Stomach (tissue), 19 donors: ENCODE measurements at places on chromosomes 13 and 19. TPM values are rescaled to one million over a fixed set of nuclear protein-coding genes. Genes with fewer than 3 reads are reported as not detected.

DNA sequence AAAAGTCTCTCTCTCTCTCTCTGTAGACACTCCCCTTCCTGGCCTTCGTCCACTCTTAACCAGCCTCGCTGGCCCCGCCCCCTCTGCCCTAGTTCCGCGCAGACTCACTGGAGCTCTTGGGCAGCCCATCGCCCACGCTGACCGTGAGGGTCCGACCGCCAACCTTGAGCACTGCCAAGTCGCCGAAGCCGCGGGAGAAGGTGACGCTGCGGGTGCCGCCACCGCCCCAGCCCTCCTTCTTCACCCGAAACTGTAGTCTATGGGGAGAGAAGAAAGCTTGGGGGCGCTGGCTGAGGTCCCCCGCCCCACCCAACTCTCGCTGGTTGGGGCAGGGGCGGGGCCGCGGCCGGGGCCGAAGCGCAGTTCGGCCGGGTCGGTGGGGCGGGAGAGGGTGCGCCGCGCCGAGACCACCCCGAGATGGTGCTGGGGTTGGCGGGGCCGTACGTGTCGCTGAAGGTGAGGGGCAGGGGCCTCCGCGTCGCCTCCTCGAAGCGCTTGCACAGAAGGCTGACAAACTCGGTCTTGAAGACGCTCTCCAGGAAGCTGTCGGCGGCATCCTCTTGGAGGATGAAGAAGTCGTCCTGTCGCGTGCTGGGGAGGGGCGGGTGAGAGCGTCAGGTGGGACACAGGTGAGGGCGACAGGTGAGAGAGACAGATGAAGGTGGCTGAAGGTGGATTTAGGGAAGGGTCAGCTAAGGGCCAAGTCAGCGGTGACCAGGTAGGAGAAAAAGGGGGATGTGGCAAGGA, 12.6 kb upstream of the ZNF414 start:
- peak; percentile 93 for DNase-seq

GRCh38 chr19:48582168-48582567, 24.4 kb upstream of the SPACA4 start:
- peak; percentile 54 for DNase-seq

The TJP3 gene
- 95.1 TPM for total RNA-seq

The LHB gene
- total RNA-seq = not detected

DNA sequence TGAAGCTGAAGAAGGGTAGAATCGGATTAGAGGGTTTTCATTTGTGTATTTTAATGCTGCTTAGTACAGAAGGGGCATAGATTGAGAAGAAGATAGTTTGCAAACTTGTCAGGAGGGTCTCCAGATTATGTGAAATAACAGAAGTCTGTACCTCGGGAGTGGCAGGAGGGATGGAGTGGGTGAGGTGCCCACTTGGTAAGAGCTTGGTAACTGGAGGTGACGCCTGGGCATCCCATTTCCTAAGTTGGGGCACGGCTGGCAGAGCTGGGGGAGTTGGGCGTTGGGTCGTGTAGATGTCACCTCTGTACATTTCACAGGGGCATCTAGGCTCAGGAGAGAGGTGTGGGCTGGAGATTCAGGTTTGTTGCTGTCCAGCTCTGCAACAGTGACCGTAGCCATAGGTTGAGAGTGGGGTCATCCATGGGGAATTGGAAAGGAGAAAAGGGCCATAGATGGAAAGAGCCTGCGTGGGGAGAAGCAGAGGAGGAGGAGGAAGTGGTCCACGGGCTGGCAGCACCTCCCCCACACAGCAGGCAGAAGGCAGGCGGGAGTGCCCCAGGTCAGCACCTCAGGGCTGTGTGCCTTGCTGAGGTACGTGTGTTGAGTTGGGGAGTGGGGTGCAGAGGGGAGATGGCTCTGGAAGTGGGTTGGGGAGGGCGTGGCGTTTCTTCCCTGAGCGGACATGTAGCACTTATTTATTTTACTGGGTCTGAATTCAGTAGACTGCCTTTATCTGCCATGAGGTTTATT, 31.2 kb downstream of the MPHOSPH8 start:
- no peak for DNase-seq

DNA sequence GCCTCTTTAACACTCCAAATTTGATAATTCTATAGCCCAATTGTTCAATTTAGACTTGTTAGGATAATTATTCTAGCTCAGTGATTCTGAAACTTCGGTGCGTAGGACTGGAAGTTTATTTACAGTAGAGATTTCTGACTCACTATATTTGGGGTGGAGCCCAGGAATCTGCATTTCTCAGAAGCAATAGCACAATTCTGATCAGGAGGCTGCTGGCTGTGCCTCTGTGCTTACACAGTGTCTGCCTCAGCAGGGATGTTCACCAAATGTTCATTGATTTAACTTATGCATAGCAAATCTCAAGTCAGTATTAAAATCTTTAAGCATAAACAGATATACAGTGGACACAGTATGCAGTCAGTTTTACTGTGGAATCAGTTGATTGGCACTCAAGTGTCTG, 45.8 kb downstream of the ATP8A2 start:
- DNase-seq = no peak

The ZNF583 gene
- total RNA-seq = 0.45 TPM

The C1QTNF9 gene
- total RNA-seq = 2.3 TPM

DNA sequence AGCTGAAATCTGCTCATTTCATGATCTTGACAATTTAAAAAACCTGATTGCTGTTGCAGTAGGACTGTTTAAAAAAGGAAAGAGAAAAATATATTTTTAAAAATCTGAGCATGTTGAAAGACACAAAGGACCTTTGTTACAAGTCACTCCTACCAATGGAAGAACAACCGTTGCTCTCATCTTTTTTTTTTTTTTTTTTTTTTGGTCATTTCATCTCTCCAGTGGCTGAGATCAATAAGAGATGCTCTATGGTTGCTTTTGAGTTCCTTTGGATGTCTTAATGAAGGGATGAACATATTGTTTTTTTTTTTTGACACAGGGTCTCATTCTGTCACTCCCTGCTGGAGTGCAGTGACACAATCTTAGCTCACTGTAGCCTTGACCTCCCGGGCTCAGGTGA, 29.2 kb downstream of the LRCH1 start:
- no peak for DNase-seq

The SIGLEC8 gene
- total RNA-seq = 2.3 TPM

The KCNJ14 gene
- not detected for total RNA-seq

DNA sequence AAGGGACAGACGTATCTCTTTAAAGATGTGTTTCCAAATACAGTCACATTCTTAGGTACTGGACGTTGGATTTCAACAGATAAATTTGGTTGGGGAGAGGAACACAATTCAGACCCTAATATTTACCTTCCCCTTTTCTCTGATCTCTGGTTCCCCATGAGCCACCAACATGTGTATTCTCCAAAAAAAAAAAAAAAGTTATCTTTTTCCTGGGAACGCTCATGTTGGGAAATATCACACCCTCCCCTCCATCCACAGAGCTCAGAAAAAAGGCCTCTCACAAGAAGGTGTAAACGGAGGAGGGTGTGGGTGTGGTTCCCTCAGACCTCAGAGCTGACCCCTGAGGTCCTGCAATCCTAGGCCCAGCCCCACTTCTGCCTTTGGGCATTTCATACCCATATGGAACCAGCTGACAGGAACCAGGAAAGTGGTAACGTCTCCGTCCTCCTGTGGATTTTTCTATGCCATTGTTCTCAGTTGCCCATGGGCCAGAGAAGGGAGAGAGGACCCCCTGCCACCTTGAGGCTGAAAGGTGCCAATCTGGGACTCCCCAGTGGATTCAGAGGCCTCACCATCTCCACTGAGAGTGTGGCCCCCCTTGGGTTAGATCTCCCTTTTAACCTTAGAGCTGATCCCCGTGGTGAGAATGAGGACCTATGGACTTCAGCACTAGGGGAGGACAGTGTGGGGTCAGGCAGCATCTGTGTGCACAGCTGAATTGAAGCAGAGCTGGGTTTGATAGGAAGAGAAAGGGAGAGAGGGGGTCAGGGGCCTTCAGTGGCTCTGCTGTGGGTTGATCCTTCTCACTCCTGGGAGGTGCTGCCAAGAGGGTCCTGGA, 8.4 kb upstream of the SIGLEC12 start:
- no peak for DNase-seq

GRCh38 chr13:31521435-31521834, 217.9 kb upstream of the RXFP2 start:
- DNase-seq = no peak

- DNase-seq = peak; percentile 83
These were observed 1.4 kb downstream of the KCTD15 start for GRCh38 chr19:33797802-33798671.

The ADPRHL1 gene
- 2.9 TPM for total RNA-seq

DNA sequence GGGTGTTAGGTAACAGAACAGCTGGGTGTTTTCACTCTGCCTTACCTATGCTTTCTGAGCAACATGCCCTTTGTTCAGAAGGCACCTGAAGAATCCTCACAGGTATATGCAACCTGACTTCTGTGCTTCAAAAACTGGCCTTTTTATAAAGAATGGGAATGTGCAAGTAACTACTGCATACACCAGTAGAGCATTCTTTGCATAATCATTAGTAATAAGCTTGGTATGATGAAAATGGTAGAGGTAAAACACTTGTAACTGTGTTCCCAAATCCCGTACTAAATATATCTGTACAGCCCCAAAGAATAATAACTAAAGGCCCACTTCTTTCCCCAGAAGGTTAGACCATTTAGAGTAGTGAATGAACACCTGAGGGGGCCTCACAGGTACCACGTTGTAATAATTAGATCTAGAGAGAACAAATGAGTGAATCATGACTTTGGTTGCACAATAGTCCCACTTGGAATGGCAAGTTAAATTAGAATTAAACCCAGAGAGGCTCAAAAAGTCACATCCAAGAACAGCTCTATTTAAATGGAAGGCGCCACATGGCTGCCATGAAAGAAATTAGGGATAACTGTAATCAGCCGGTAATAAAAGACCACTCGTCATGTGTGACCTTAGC, 413.9 kb downstream of the KLF12 start:
- DNase-seq = no peak

GRCh38 chr19:10975374-10976130, 14.7 kb downstream of the SMARCA4 start:
- DNase-seq = peak; percentile 87

The BRCA2 gene
- 0.58 TPM for total RNA-seq

The TMEM86B gene
- 0.29 TPM for total RNA-seq

DNA sequence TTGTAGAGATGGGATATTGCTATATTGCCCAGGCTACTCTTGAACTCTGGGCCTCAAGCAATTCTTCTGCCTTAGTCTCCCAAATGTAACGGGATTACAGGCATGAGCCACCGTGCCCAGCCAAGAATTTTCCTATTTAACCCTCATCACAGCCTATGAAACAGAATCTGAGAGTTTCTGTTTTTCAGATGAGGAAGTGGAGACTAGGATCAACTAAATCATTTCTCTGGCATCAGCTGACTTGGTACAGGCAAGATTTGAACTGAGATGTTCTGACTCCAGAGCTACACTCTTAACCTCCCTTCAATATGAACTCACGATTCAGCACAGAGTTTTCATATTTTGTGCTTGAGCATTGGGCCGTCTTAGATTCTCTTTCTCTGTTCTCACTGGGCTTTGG, 8.1 kb downstream of the ZNF460 start:
- no peak for DNase-seq

The ZNF221 gene
- 12.1 TPM for total RNA-seq

- DNase-seq = no peak
These were observed 417.1 kb downstream of the ITGBL1 start for GRCh38 chr13:101869553-101869952.

The ZNF606 gene
- total RNA-seq = 18.0 TPM

The GET3 gene
- total RNA-seq = 27.2 TPM

The BLVRB gene
- total RNA-seq = 561 TPM

The LSR gene
- total RNA-seq = 20.4 TPM

DNA sequence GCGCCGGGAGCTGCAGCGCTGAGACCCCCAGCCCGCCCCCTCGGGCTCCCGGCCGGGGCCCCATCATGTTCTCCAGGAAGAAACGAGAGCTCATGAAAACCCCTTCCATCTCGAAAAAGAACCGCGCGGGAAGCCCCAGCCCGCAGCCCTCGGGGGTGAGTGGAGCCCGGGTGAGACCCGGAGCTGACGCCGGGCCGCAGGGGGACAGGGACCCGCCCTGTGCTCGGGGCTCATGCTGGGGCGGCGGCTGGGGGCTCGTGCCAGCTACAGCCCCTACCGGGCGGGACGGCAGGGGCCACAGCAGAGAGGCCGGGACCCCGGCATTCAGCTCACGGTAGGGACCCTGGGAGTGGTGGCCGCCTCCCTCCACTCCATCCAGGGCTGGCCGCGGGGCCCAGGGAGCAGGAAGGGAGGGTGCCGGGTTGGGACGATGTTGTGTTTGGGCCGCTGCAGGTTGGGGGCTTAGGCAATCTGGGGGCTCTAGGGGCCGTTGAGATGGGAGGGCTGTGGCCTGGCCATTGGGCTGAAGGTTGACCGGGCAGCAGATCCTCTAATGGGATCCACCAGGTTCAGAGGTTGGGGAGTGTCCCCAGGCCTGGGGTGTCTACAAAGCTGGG, 482 bp downstream of the ARHGAP45 start:
- no peak for DNase-seq

The DENND1C gene
- total RNA-seq = 1.1 TPM

DNA sequence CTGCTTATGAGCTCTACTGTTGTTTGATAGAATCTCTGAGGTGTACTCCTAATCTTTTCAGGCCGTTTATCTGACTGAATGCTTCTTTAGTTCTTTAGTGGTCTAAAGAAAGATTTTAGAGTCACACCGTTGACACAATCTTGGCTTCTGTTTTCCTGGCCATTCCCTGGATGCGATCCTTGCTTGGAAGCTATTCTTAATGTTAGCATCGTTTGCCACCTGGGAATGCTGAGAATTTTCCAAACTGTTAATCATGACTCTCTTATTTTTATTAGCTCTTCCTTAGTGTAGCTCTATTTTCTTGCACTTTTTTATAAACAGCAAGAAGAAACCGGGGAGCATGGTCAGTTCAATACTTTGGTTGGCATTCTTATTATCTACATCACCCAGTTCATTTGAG, 281.0 kb upstream of the PCDH20 start:
- no peak for DNase-seq

DNA sequence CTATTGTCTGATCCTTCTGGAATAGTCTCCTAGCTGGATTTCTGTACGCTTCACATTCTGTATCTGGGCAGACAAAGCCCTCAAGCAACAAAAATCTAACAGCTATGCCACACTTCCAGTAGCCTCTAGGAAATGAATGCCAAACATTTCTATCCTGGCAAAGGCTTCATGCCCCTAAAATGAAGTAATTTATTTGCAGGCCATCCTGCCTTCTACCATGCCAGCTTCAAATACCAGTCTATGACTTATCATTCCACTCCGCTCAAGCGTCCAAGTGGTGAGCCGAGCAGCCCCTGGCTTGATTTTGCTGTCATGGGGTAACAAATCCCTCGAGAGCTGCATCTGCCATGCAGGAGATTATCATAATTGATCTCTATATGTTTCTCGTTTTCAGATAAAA, 86.9 kb downstream of the LHFPL6 start:
- DNase-seq = no peak
